Right renal cortex interstitium (tissue), 3 donors: ENCODE measurements at places on chromosomes 2 and 18.

DNA sequence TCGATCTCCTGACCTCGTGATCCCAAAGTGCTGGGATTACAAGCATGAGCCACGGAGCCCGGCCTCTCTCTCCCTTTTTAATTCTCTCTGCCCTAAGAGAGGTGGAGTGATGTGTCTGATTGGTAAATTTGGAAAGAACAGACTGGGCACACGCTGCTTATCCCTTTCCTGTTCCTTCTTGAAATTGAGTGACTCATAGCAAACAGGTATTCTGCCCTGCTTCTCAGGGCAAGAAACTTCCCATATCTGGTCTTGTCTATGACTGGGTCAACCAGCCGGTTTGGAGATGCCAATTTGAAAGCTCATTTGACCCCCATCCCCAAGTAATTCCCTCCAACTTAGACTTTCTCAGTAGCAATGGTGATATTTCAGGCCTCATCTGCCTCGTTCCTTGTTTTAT is 15.0 kb downstream of the LYPD1 start:
- no peak for DNase-seq

GRCh38 chr2:216004697-216005283 is 8.6 kb downstream of the MREG start:
- DNase-seq: no peak

- DNase-seq: no peak
These were observed 425.4 kb downstream of the TGIF1 start for GRCh38 chr18:3875376-3875775.

- no peak for DNase-seq
These were observed 85.7 kb downstream of the SLC4A3 start for GRCh38 chr2:219713110-219713509.

- DNase-seq: no peak
These were observed 18.3 kb downstream of the MAIP1 start for GRCh38 chr2:199973703-199974102.

- DNase-seq: no peak
These were observed 201.7 kb upstream of the RBBP8 start for GRCh38 chr18:22731398-22731797.

- no peak for DNase-seq
These were observed 5.9 kb upstream of the LRPPRC start for GRCh38 chr2:44001716-44002115.

DNA sequence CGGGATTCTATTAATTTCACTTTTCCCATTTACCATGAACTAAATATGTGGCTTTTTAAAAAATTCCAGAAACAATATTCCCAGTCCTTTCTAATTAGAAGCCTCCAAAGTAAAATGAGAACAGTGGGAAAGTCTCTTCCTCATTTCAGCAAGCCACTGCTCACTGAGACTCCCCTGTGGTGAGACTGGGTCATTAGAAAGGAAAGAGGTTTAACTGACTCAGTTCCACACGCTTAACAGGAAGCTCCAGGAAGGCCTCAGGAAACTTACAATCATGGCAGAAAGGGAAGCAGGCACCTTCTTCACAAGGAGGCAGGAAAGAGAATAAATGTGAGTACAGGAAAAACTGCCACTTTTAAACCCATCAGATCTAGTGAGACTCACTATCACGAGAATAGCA is 258.9 kb upstream of the CHAC2 start:
- no peak for DNase-seq

- DNase-seq: no peak
These were observed 5.4 kb downstream of the VIT start for GRCh38 chr2:36701918-36702317.
